ENCODE measurements at places on chromosomes 16 and 17.

DNA sequence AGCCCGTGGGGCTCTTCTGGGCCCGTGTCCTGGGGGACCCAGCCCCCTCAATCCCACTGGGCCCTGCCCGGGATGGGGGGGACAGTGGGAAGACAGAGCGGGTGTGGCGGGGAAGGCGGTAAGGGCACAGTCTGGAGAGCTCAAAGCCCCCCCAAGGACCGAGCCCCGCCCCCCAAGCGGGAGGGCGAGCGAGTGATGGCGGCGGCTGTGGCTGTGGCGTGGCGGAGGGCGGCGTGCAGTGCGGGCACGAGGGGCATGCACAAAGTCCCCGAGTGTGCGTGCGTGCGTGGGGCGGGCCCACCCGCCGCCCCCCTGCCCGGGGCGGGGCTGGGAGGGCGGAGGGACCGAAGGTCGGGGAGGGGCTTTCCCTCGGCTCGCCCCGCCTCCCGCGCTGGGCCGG lies 3.6 kb upstream of the WDR24 start:
- DNase-seq = no peak

- peak; percentile 94 for DNase-seq
Observed at GRCh38 chr16:85757341-85757822, 6.5 kb upstream of the C16orf74 start.

DNA sequence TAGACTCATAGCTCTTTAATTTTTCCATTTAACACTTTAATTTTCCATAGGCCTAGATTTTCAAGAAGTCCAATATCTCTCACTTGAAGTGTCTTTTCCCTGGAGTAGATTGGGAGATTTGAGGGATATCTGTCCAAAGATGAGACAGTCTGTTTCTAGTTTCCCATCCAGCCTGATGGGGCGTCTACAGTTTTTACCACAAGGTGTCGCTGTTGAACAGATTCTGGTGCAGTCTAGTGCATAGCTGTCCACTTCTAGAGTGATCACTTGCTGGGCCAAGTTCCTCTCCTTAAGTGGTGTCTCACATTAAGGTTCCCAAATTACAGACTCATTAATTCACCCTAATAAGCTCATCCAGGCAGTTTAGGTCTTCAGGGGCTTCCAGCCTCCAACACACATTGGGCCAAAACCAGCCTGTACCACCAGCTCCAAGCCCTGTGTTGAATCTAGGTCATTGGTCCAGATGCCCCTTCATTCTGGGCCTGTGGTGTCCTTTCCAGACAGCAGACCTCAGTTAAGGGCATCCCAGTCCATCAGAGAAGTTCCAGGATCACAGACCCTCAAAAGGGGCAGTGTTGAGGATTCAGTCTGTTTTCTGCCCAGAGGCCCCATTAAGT lies 9.4 kb downstream of the SNX20 start:
- peak; percentile 62 for DNase-seq

DNA sequence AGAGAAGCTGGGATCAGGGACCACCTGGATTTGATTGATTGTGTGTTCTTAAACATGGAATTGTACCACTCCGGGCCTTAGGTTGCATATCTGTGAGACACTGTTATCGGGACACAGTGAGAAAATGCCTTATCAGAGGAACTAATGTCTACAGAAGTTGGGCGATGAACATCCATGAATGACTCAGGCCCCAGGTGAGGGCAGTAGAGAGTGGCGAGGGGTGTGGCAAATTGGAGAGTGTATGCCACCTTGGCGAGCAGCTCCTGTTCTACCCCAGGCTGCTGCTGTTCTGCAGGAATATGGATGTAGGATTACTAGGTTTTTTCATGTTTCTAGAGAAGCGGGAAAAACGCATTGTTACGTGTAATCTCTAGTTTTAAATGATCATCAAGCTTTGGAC lies 38.8 kb downstream of the CLEC16A start:
- DNase-seq = peak; percentile 22

DNA sequence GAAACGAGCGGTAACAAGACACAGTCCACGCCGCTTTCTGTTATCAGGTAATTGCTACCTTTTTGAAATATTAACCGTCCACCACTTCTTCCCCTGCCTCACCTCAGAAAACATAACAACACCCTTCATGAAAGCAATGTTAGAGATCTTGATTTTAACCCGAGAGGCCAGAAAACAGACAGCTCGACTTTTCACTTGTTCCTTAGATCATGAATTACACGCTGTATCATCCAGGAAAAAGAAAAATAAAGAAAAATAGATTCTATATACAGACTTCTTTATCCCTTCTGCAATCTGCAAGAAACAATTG lies 957.1 kb upstream of the SOX9 start:
- no peak for DNase-seq

DNA sequence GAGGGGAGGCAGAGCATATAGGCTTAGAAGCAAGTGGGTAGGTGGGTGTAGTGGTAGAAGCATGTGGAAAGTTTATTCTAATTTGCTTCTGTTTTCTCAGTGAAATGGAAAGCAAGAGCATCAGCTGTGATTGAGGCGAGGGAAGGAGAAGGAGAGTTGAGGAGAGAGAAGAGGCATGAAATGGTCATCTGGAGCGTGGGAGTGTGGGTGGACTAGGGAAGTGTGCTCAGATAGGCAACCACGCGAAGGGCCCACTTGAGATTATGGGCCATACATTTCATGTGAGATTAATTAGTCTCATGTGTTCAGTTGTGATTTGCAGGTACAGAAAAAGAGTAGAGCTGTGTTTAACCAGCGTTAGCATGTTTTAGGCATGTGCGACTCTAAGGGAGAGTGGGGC lies 20.8 kb upstream of the CDC6 start:
- DNase-seq = no peak

- DNase-seq = peak; percentile 35
Observed at GRCh38 chr16:10988164-10988803, 43.9 kb downstream of the CLEC16A start.

- DNase-seq = no peak
Observed at GRCh38 chr17:52032454-52032853, 126.1 kb downstream of the CA10 start.

GRCh38 chr16:17887963-17888362 lies 417.2 kb upstream of the XYLT1 start:
- DNase-seq = no peak

- no peak for DNase-seq
Observed at GRCh38 chr17:14784997-14785696, 480.0 kb downstream of the PMP22 start.

DNA sequence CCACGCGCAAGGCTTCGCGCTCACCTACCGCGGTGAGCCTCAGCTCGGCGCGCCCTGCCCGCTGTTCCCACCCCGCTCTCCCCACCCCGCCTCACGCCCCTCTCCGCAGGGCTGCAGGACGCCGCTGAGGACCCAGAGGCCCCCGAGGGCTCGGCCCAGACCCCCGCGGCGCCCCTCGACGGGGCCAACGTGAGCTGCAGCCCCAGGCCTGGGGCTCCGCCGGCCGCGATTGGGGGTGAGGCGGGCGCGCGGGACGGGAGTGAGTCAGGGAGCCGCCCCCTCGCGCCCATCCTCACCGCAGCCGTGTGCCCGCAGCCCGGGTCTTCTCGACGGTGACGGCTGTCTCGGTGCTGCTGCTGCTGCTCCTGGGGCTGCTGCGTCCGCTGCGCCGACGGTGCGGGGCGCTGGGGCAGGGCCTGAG lies 1.9 kb upstream of the PAQR4 start:
- DNase-seq = no peak

- no peak for DNase-seq
Observed at GRCh38 chr16:67933805-67934204, 2.1 kb upstream of the CTRL start.

DNA sequence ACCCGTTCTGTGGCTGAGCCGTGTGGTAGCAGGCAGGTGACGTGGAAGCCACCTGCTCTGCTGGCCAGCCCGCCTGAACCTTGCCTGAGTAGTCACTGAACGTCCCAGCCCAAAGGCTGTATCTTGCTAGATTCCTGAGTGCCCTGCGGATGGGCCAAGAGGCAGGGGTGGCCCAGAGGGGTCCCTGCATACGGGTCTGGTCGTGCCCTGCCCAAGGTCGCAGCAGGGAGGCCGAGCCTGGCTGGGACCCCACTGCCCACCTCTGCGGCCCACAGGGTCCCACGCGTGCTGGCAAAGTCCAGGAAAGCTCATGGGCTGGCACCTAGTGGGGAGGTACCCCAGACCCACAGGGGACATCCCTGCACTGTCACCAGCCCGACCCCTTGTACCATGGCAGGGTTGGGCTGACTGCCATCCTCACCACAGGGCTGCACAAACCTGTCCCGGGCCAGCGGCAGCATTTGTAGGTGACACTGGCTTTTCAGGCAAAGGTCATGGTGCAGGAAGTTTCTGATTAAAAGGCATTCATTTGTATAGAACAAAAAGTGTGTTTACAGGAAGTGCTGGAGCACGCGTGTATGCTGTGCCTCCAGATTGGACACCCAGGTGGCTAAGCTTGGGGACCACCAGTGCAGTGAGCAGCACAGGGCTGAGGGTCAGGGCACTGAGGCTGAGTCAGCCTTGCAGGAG lies 45.1 kb upstream of the ZC3H18 start:
- no peak for DNase-seq

DNA sequence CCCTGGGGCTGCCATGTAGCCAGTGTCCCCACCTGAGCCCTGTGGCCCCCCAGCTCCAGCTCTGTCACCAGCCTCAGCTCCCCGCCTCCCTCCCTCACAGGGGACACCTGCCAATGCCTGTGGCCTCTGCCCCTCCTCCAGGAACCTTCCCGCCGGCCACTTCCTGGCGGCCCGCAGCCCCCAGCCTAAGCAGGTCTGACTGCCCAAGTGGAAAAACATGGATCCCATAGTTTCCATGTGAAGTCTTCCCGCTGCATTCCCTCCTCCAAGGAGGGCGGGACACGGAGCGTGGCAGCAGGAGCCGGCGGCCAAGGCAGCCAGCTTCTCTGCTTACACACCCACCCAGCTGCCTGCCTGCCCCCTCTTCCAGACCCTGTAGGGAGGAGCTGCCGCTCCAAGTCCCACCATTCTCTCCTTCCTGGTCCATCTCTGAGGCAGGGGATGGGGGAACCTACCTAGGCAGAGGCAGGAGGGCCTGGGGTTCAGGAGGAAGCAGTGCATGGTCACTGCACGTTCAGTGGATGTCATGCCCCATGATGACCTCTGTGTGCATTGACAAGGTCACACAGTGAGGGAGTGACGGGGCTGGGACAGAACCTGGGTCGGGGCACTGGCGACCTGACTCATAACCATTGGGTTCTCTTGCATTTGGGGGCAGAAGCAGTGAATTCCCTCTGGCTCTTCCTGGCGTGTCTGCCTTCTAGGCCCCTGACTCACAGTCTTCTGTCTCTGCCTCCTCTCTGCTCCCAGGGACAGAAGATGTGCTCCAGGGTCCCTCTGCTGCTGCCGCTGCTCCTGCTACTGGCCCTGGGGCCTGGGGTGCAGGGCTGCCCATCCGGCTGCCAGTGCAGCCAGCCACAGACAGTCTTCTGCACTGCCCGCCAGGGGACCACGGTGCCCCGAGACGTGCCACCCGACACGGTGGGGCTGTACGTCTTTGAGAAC lies 8.7 kb downstream of the VASN start:
- no peak for DNase-seq

DNA sequence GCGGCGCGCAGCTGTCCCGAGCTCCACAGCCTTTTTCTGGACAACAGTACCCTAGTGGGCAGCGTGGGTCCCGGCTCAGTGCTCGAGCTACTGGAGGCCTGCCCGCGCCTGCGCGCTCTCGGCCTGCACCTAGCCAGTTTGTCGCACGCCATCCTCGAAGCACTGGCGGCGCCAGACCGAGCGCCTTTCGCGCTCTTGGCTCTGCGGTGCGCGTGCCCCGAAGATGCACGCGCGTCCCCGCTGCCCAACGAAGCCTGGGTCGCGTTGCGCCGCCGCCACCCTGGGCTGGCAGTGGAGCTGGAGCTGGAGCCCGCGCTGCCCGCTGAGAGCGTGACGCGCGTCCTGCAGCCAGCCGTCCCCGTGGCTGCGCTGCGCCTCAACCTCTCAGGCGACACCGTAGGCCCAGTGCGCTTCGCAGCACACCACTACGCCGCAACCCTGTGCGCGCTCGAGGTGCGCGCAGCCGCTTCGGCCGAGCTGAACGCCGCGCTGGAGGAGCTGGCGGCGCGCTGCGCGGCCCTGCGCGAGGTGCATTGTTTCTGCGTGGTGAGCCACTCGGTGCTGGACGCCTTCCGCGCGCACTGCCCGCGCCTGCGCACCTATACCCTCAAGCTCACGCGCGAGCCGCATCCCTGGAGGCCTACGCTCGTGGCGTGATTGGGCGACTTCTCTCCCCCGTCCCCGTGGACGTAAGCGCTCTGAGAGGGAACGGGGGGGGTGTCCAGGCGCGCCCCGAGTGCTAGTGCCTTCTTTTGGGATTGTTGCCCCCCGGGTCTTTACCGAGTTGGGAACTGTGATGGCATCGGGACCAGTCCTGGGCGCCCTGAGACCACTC lies 1.2 kb upstream of the HSF4 start:
- no peak for DNase-seq

DNA sequence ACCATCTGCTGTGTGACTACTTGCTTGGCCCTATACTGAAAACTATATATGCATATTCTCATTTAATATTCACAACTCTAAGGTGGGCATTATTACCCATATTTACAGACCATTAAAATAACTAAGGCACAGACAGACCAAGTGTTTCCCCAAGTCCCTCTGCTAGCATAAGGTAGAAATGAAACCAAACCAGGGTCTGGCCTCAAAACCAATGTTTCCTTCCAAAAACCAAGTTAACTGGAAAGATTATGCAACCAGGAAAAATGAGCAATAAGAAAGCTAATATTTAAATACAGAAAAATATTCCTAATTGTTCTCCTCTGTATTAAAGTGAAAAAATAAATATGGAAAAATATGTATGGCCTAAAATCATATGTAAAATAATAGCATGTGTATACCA lies 50.1 kb downstream of the XPO6 start:
- DNase-seq = no peak

DNA sequence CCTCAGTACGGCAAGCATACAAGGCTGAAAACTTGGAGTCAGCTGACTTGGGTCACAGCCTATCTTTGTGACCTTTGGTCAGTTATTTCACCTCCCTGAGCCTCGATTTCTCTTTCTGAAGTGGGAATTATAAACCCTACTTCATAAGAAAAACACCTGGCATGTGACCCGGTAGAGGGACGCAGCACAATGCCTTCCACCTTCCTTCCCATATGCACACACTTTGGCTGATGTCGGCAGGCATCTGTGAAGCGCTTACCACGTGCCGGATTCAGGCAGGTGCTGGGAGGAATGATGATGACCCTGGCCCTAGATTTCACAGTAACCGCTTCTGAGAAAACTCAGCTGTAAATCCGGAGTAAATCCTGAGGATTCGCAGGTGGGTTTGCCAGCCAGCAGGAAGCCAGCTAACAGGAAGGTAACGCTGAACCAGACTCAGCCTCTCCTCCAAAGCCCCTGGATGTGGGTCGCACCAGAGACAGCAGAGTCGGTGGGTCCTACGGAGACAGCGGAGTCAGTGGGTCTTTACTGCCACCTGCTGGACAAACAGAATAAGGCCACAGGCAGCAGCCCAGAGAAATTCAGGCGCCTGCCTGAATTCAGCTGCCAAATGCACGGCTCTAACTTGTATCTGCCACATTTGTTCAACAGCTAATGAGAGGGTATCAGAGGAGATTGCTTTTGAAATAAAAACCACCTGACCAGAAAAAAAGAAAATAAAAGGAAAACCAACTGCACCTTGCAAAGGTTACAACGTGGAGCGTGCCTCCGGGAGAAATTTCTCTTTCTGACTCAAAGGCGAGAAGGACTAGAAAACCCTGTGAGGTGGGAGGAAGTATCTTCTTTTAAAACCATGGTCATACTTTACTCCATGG lies 16.6 kb downstream of the COPRS start:
- DNase-seq = peak; percentile 86
